Natural killer cell (primary cell): ENCODE measurements at places on chromosomes 12 and 14.

- DNase-seq = no peak
Observed at GRCh38 chr14:68594737-68595380, 198.0 kb downstream of the ZFP36L1 start.

DNA sequence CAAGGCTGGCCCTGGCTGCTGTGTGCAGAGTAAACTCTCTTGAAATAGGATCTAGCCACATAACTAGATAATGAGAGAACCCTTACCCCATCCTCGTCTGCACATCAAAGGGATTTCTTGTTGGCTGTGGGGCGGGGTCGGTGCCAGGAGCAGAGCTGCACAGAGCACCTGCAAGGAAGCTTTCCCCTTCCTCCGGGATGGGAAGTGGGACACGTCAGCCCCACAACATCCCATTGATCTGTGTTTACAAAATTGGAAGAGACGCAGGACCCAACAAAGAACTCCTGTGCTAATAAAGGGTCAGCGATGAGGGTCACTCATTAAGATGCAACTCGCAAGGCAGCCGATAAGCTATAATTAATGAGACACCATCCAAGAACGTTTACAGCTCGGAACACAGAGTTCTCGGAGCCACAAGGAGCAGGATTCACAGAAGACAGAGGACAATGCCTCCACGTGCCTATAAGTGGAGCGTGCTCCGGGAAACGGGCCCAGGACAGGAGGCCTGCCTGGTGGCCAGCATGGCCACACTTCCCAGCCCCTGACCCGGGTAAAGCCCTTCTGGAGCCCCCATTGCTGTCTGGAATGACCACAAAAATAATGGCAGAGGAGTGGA, 171.5 kb downstream of the SLC15A4 start:
- DNase-seq = no peak

- DNase-seq = no peak
Observed at GRCh38 chr12:32249777-32250176, 143.1 kb downstream of the BICD1 start.

- no peak for DNase-seq
Observed at GRCh38 chr14:95268350-95268749, 51.4 kb downstream of the CLMN start.

GRCh38 chr14:95518045-95518751, 1.7 kb upstream of the SYNE3 start:
- DNase-seq = no peak

DNA sequence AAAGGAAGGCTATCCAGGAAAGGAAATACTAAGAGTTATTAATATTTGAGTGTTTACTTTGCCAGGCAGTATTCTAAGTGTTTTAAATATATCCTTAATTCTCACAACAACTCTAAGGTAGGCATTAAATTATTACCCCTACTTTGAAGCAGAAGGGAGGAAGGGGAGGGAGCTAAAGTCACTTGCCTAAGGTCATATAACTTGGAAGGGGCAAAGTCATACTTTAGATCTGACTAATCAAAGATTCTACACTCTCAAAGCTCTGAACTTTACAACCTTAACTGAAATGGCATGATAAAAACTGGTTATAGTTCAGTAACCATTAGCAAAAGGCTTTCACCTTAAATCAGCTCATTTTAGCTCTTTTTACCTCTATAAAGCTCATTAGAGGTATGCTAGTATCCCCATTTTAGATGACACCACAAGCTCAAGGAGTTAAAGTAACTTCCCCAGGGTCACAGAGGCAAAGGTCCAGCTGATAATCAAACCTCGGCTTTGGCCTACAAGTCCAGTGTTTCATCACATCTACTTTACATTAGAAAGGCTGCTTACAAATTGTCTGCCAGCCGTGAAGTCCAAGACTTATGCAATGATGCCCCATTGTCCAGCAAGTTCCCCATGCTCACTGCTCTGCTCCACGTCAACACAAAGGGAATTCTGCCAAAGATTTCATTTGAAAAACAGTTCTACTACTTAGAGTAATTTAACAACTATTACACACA, 223.9 kb downstream of the MED13L start:
- DNase-seq = no peak

- DNase-seq = no peak
Observed at GRCh38 chr14:102396521-102396920, 33.8 kb downstream of the TECPR2 start.

- no peak for DNase-seq
Observed at GRCh38 chr12:71810921-71811320, 28.6 kb upstream of the TBC1D15 start.

GRCh38 chr14:47541662-47542061, 133.7 kb downstream of the MDGA2 start:
- DNase-seq = no peak

GRCh38 chr12:127883013-127883412, 384.0 kb upstream of the TMEM132C start:
- no peak for DNase-seq

- no peak for DNase-seq
Observed at GRCh38 chr12:57580466-57580795, 10.6 kb upstream of the PIP4K2C start.

GRCh38 chr12:130655010-130655409, 61.1 kb downstream of the RIMBP2 start:
- no peak for DNase-seq

GRCh38 chr12:75859868-75860267, 171.7 kb downstream of the PHLDA1 start:
- DNase-seq = no peak
